ENCODE measurements at places on chromosomes 12 and 14.

DNA sequence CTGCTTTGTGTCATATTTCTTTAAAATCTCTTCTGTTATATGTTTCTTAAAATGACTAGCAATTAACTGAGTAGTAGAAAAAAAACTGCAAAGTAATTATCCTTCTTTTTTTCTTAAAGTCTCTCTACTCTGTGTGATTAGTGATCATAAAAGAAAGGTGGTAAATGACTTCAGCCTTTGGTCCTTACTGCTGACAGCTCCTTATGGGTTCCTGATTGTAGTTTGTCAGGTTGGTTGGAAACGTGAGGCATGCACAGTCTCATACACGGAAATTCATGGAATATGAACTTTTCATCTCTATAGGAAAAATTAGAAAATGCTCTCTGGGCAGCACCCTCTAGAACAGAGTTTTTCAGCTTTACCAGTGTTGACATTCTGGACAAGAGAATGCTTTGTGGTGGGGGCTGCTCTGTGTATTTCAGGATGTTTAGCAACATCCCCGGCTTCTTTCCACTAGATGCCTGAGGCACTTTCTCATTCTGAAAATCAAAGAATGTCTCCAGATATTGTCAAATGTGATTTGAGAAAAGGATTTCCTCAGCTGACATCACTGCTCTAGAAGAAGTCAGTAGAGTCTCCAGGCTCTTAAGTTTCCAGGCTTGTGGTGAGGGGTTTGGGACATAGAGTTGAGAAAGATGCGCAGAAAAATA, 121.0 kb downstream of the PIK3C2G start:
- no peak for DNase-seq

- DNase-seq, result no peak
Measured at GRCh38 chr14:58492044-58492443, 64.5 kb downstream of the KIAA0586 start.

- DNase-seq, result no peak
Measured at GRCh38 chr12:62917926-62918325, 17.0 kb downstream of the PPM1H start.

- no peak for DNase-seq
Measured at GRCh38 chr12:25996677-25997076, 38.2 kb downstream of the RASSF8 start.

DNA sequence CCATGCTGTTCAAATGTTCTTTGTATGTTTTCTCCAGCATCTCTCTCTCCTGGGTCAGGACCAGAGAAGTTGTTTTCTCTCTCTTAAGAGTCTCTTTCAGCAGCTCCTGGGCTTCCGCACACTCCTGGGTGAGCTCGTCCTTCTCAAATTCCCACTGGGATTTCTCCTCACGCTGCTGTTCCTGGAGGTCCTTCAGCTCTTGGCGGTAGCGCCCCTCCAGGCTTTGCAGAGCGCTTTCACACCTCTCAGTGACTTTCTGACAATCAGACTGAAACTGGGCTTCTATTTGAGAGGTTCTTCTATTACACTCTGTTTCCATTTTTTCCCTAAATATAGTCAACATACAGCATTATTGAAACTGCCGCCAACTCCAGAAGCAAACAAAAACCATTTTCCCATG, 72.7 kb downstream of the NIN start:
- no peak for DNase-seq

- no peak for DNase-seq
Measured at GRCh38 chr14:78627114-78627513, 456.9 kb downstream of the NRXN3 start.

GRCh38 chr12:47014474-47014873, 64.9 kb upstream of the PCED1B start:
- DNase-seq, result no peak

GRCh38 chr12:31368666-31369361, 42.9 kb upstream of the SINHCAF start:
- no peak for DNase-seq

DNA sequence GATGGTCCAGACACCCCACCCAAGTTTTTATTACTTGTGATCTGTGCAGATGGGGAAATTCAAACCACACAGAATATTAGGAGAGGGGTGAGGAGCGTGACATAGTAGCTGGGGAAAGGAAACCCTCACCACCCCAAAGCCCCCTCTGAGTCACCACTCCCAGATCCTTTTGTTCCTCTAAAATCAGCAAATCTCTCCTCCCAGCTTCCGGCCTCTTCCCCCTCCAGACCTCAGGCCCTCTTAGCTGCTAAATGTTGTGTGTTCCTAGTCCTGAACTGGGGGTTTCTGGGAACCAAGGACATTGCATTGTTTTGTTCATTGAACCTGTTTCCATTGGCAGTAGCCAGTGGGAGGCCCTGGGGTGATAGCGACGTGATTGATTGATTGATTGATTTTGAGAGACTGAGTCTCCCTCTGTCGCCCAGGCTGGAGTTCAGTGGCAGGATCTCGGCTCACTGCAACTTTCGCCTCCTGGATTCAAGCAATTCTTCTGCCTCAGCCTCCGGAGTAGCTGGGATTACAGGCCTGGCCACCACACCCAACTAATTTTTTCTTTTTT, 5.9 kb upstream of the ORAI1 start:
- no peak for DNase-seq

- DNase-seq, result no peak
Measured at GRCh38 chr12:54276368-54276767, 3.6 kb downstream of the CBX5 start.

DNA sequence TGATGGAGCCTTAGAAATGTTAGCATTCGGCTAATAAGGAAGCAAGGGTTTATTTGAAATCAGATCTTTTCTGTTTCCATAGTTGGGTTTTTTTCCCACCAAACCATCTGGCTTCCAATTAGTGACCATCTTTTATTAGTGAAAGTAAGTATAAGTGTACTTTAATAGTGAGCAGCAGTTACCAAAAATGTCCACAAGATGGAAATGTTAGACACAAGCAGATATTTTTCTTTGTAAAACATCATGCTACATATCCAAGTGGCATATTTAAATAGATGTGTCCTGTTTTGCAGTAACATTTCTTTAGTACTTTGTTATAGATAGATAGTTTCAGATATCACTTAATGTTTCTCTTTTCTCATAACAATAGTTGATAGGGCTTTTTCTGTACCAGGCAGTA, 28.8 kb downstream of the YEATS4 start:
- no peak for DNase-seq

DNA sequence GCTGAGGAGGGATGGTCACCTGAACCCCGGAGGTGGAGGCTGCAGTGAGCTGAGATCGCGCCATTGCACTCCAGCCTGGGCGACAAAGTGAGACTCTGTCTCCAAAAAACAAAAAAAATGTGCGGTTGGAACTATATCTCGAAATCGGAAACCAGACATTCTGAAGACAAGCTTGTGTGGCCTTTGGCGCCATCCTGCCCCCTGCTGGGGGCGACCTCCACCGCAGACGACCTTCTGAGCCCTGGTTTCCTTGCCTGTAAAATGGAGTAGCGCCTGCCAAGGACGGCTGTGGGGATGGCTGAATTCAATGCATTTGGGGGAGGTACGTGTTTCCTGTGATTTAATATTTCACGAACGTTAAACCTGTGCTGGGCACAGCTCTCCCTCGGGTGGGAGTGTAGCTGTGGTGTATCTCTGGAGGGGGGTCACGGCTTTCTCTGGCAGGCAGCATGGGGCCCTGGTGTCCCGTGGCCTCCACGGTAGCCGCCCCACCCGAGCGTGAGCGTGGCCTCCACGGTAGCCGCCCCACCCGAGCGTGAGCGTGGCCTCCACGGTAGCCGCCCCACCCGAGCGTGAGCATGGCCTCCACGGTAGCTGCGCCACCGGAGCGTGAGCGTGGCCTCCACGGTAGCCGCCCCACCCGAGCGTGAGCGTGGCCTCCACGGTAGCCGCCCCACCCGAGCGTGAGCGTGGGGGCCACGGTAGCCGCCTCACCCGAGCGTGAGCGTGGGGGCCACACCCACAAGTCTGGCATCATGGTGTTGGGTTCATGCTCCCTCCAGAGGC, 55.3 kb downstream of the LRCOL1 start:
- DNase-seq, result peak; percentile 22

- DNase-seq, result peak; percentile 22
Measured at GRCh38 chr12:1691123-1692007, 495 bp downstream of the ADIPOR2 start.

DNA sequence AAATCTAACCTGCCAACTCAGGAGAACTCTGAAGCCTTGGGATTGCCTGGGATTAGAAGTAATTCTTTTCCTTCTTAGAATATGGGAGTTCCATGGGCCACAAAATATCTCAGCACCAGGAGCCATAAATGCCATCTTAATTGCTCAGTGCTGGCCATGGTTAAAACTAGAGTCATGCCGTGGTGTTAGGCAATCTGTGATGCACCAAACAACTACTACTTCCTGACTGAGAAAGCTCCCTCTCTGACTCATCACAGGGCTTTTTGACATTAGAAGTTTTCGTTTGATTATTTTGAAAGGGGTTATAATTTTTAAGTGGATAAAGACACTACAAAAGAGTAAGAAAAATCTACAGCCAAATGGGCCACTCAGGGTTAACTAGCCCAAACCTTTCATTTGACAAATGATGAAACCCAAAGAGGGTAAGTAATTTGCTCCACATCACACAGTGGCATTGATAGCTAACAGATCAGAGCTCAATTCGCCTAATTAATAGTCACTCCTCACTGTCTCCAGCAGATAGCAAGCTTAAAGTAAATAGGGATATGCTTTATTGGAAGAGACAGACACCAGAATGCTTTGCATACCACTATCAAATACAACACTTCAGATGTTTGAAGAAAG, 377.3 kb downstream of the EMP1 start:
- DNase-seq, result no peak

DNA sequence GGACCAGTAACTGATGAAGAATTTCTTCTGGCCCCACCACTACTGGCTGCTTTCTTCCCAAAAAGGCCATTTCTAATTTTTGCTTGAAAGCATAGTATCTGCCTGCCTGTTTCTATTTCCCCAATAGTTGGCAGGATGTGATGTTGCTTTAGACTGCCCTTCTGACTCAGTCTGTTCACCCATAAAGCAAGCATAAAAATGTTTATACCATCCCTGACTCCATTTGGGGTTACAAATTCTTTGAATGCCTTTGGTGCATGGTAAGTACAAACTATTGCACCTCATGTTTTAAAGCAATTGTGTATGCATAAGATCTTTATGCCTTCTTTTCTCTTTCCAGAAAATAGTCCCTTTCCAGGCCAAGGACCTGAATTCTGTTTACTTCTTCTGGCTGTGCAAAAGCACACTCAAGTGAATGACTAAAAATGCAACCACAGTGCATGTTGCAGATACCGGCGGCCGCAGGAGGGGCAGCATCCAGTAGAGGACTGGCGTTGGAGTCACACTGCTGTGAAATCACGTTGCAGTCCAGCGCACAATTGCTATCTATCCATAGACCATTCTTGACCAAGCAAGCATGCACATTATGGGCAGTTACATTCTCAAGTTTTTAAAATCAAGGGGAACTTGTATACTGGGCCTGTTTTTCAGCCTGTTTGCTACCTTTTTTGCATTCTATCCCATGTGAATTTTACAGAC, 82.4 kb downstream of the SLC5A8 start:
- DNase-seq, result no peak

GRCh38 chr14:93304771-93305170, 28.1 kb downstream of the BTBD7 start:
- DNase-seq, result no peak

DNA sequence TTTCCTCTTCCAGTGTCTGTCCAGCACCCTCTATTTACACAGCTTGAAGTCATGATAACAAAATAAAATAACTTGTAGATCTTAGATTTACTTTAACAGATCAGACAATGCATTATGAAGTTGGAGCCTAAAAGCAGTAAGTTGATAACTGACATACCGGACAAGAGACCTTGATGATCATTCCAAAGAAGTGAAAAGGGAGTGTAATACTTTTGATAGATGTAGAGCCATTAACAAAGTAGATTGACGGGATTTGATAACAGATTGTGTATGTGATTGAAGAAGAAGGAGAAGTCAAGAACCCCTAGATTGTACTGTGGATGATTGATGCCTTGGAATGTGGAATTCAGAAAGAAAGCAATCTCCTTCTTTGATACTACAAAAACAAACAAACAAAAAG, 403.8 kb upstream of the MGAT4C start:
- no peak for DNase-seq

GRCh38 chr14:53306267-53306721, 153.2 kb upstream of the DDHD1 start:
- DNase-seq, result peak; percentile 48

- no peak for DNase-seq
Measured at GRCh38 chr12:67413577-67413976, 144.4 kb downstream of the CAND1 start.

GRCh38 chr12:75720812-75721641, 209.6 kb upstream of the KRR1 start:
- DNase-seq, result no peak

GRCh38 chr12:3458041-3458440, 33.0 kb upstream of the PRMT8 start:
- DNase-seq, result no peak

- DNase-seq, result no peak
Measured at GRCh38 chr12:110791589-110791988, 48.9 kb upstream of the PPP1CC start.

GRCh38 chr12:106586803-106587684, 4.2 kb downstream of the RFX4 start:
- DNase-seq, result no peak

- DNase-seq, result no peak
Measured at GRCh38 chr12:23211384-23212320, 586.7 kb downstream of the ETNK1 start.

DNA sequence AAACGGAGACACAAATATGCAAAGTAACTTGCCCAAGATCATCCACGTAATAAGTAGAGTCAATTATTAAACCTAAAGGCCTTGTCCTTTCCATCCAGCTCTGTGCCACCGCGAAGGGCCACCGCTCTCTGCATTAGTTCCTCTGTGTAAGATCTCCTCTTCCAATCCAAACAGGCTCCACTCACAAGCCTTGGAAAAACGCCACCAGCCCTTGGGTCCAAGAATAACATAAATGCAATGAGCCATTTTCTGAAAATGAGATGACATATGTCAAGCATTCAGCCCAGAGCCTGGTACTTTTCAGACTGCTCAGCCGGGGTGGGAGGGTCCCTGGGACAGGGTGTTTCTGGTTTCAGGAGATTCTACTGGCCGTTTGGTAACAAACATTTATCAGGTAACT, 30.0 kb downstream of the DGLUCY start:
- no peak for DNase-seq

GRCh38 chr14:37870632-37871346, 275.4 kb downstream of the TTC6 start:
- DNase-seq, result no peak

GRCh38 chr12:52416795-52417194, 10.7 kb upstream of the KRT82 start:
- DNase-seq, result no peak

Measured in stimulated activated CD4-positive, alpha-beta T cell treated with anti-CD3 and anti-CD28 coated beads, Interleukin-4, amount 100 ng/mL, for 1 hour (primary cell).